Osteoblast (primary cell): ENCODE measurements at places on chromosomes 6 and 20. TPM values are rescaled to one million over a fixed set of nuclear protein-coding genes. Genes with fewer than 3 reads are reported as not detected.

The ENPP4 gene
- 6.5 and 10.0 TPM in 2 replicates for total RNA-seq

The OOEP gene
- 0.36 and 0.59 TPM in 2 replicates for total RNA-seq

The TMC2 gene
- total RNA-seq = not detected in 2 replicates

The VSX1 gene
- total RNA-seq = not detected in 2 replicates

- H3K4me3 ChIP-seq = no peak overlapping the region
- H3K4me1 ChIP-seq = peaks cover 32% of the 10 kb centered on the region
- DNase-seq = no peak
- no peaks in the 10 kb centered on the region for H3K36me3 ChIP-seq
Measured at GRCh38 chr6:110543106-110543505, 66.7 kb upstream of the SLC22A16 start.

DNA sequence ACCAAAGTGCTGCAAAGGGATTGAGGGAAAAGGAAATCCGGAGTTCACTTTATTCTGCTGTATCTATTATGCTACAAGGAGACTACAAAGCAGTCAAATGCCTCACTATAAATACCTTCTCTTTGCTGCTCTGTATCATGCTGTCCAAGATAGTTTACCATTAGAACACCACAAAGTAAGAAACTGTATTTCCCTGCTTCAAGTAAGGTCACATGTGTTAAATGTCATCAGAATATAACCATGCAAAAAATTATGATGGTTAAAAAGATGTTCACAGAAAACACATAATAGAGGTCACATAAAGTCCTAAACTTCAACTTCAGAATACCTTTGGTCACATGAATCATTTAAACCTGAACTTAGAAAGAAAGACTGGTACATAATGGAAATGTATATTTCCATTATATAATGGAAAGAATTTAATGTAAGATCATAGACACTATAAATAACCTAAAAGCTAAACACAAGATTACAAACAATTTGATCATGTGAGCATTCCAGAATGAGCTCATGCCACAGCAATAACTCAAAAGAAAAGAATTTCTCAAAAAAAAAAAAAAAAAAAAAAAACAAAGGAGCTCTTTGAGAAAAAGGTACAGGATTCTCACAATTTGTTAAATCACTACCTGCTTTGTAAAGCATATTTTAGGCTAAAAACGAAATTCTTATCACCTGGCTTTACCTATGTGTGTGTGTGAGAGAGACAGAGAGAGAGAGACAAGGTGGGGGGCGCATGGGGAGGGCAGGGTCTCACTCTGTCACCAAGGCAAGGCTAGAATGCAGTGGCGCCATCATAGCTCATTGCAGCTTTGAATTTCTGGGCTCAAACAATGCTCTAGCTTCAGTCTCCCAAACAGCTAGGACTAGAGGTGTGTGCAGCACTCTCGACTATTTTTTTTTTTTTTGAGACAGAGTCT is 58.7 kb downstream of the KIF13A start:
- H3K27me3 ChIP-seq = no peaks in the 10 kb centered on the region
- no peaks in the 10 kb centered on the region for H3K36me3 ChIP-seq
- H3K4me1 ChIP-seq = peaks cover 43% of the 10 kb centered on the region
- peak; percentile 63 for DNase-seq
- H3K4me3 ChIP-seq = no peak overlapping the region

DNA sequence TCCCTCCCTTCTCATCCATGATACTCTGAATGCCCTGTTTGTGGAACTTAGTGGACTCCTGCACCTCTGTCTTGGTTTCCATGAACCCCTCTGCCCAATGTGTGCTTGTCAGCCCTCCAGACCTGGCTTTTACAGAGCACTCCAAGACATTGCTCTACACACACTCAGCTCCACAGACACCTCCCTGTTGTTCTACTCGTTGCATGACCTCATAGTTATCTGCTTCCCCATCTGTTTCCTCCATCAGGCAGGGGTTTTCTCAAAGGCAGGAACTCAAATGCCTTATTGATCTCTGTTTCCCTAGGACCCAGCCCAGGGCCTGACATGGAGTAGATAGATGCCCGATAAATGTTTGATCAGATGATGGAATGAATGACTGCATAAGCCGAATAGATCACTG is 13.3 kb downstream of the PLCG1 start:
- H3K4me1 ChIP-seq = peaks cover 4% of the 10 kb centered on the region
- H3K4me3 ChIP-seq = no peak overlapping the region
- H3K27ac ChIP-seq = no peak overlapping the region
- H3K36me3 ChIP-seq = no peaks in the 10 kb centered on the region

- H3K36me3 ChIP-seq = no peaks in the 10 kb centered on the region
- H3K4me1 ChIP-seq = peaks cover 5% of the 10 kb centered on the region
- no peak for DNase-seq
- H3K27ac ChIP-seq = no peak overlapping the region
- no peak overlapping the region for H3K4me3 ChIP-seq
- H3K27me3 ChIP-seq = no peaks in the 10 kb centered on the region
Measured at GRCh38 chr20:36135159-36135558, 19.4 kb upstream of the EPB41L1 start.

- H3K27ac ChIP-seq = no peak overlapping the region
- H3K27me3 ChIP-seq = no peaks in the 10 kb centered on the region
- peak; percentile 71 for DNase-seq
- no peak overlapping the region for H3K4me3 ChIP-seq
- H3K36me3 ChIP-seq = no peaks in the 10 kb centered on the region
Measured at GRCh38 chr6:138426500-138427123, 22.6 kb downstream of the HEBP2 start.

DNA sequence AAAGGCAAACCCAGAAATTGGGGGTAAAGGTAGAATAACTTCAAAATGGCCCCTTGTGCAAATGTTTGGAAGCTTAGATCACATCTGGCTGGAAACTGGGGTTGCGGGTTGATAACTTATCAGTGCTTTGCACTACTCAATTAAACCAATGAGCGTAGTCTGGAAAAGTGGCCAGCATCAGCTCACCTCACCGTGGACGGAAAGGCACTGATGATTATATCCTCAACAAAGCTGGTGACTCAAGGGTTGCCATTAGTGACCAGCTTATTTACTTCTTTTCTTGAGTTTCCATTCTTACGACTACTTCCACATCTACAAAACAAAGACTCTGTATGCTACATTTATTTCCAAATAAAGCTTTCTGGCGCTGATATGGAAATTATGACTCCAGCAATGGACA is 198.5 kb upstream of the HEY2 start:
- no peaks in the 10 kb centered on the region for H3K4me1 ChIP-seq
- no peaks in the 10 kb centered on the region for H3K27me3 ChIP-seq
- no peak overlapping the region for H3K4me3 ChIP-seq
- no peak for DNase-seq
- H3K27ac ChIP-seq = no peak overlapping the region
- H3K36me3 ChIP-seq = no peaks in the 10 kb centered on the region

- H3K4me3 ChIP-seq = no peak overlapping the region
- H3K27me3 ChIP-seq = peaks cover 11% of the 10 kb centered on the region
- H3K36me3 ChIP-seq = no peaks in the 10 kb centered on the region
- no peak overlapping the region for H3K27ac ChIP-seq
- DNase-seq = no peak
Measured at GRCh38 chr20:34199183-34199582, 42.0 kb upstream of the ASIP start.
